Esophagus squamous epithelium (tissue), 5 donors: ENCODE measurements at places on chromosomes 13 and 19. TPM values are rescaled to one million over a fixed set of nuclear protein-coding genes. Genes with fewer than 3 reads are reported as not detected.

GRCh38 chr19:45681391-45682015 lies 10.2 kb downstream of the SNRPD2 start:
- peak overlapping the region; percentile 85 for H3K27ac ChIP-seq
- peak; percentile 35 for DNase-seq
- H3K4me1 ChIP-seq = peaks cover 15% of the 10 kb centered on the region
- peak overlapping the region; percentile 36 for H3K4me3 ChIP-seq
- no peaks in the 10 kb centered on the region for H3K27me3 ChIP-seq

DNA sequence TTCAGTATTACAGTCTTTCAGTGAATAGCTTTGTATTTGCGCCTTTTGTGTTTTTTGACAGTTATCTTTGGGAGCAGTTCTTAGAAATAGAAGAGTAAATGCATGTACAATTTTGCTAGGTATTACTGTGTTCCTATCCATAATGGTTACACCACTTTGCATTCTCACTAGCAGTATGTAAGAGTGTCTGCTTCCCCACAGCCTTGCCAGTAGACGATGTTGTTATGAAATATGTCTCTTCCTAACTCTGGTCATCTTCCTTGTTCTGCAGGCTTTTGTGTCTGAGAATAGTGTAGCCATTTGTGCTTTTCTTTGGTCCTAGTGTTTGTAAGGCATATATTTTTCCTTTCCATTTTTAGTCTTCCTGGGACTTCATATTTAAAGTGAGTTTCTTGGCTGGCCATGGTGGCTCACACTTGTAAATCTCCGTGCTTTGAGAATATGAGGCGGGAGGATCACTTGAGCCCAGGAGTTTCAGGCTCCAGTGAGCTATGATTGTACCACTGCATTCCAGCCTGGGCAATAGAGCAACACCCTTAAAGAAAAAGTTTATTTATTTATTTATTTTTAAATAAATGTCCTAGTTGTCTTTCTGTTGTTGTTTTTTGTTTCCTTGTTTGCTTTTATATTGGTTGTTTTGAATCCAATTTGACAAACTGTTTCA lies 140.3 kb downstream of the PDS5B start:
- H3K27ac ChIP-seq = no peak overlapping the region
- no peaks in the 10 kb centered on the region for H3K27me3 ChIP-seq
- DNase-seq = no peak

GRCh38 chr13:110387451-110388107 lies 80.5 kb downstream of the COL4A2 start:
- H3K27me3 ChIP-seq = no peaks in the 10 kb centered on the region
- no peak for DNase-seq
- H3K36me3 ChIP-seq = no peaks in the 10 kb centered on the region
- H3K27ac ChIP-seq = peak overlapping the region; percentile 84
- peak overlapping the region; percentile 4 for H3K4me3 ChIP-seq

GRCh38 chr13:50459046-50459445 lies 384.4 kb downstream of the DLEU7 start:
- H3K4me1 ChIP-seq = peaks cover 15% of the 10 kb centered on the region
- H3K27ac ChIP-seq = no peak overlapping the region
- no peaks in the 10 kb centered on the region for H3K36me3 ChIP-seq

DNA sequence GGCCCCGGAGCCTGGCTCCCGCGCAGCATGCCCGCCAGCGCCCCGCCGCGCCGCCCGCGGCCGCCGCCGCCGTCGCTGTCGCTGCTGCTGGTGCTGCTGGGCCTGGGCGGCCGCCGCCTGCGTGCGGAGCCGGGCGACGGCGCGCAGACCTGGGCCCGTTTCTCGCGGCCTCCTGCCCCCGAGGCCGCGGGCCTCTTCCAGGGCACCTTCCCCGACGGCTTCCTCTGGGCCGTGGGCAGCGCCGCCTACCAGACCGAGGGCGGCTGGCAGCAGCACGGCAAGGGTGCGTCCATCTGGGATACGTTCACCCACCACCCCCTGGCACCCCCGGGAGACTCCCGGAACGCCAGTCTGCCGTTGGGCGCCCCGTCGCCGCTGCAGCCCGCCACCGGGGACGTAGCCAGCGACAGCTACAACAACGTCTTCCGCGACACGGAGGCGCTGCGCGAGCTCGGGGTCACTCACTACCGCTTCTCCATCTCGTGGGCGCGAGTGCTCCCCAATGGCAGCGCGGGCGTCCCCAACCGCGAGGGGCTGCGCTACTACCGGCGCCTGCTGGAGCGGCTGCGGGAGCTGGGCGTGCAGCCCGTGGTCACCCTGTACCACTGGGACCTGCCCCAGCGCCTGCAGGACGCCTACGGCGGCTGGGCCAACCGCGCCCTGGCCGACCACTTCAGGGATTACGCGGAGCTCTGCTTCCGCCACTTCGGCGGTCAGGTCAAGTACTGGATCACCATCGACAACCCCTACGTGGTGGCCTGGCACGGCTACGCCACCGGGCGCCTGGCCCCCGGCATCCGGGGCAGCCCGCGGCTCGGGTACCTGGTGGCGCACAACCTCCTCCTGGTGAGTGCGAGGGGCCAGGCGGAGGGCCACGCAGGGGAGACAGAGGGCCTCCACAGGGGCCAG lies at the start of gene KL:
KL (plus strand) TSS at position 10 of the 909 bp plus-strand sequence; CDS start at position 28, 18 bp downstream.
- H3K36me3 ChIP-seq = no peaks in the 10 kb centered on the region
- H3K27me3 ChIP-seq = no peaks in the 10 kb centered on the region
- peaks cover 7% of the 10 kb centered on the region for H3K4me1 ChIP-seq
- H3K4me3 ChIP-seq = peak within 1 kb of the TSS; percentile 31

GRCh38 chr19:53883231-53883661 lies 1.2 kb downstream of the PRKCG start:
- no peak overlapping the region for H3K27ac ChIP-seq
- no peaks in the 10 kb centered on the region for H3K36me3 ChIP-seq
- H3K4me1 ChIP-seq = peaks cover 39% of the 10 kb centered on the region
- DNase-seq = no peak
- H3K4me3 ChIP-seq = no peak overlapping the region

- H3K4me3 ChIP-seq = peak overlapping the region; percentile 31
- no peaks in the 10 kb centered on the region for H3K4me1 ChIP-seq
- H3K36me3 ChIP-seq = no peaks in the 10 kb centered on the region
- DNase-seq = no peak
- H3K27me3 ChIP-seq = no peaks in the 10 kb centered on the region
- peak overlapping the region; percentile 28 for H3K27ac ChIP-seq
Measured at GRCh38 chr13:24252136-24252535, 57.2 kb upstream of the C1QTNF9 start.

DNA sequence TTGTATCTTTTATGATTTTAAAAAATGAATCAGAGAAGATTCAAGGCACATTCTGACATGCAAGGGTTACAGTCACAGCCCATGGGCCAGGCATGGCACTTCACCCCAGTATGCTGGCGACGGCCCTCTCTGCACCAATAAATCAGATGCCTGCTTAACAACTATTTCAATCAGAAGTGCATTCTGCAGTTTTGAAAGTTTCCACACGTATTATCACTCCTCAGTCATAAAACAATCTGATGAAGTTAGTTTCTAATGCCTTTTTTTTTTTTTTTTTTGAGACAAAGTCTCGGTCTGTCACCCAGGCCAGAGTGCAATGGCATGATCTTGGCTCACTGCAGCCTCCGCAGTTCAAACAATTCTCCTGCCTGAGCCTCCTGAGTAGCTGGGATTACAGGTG lies 28.3 kb upstream of the FFAR2 start:
- DNase-seq = no peak
- H3K4me1 ChIP-seq = no peaks in the 10 kb centered on the region
- peaks cover 69% of the 10 kb centered on the region for H3K27me3 ChIP-seq
- no peaks in the 10 kb centered on the region for H3K36me3 ChIP-seq
- no peak overlapping the region for H3K4me3 ChIP-seq
- H3K27ac ChIP-seq = no peak overlapping the region

GRCh38 chr19:47357788-47358680 lies 8.9 kb downstream of the DHX34 start:
- DNase-seq = no peak
- H3K4me1 ChIP-seq = no peaks in the 10 kb centered on the region
- H3K27me3 ChIP-seq = no peaks in the 10 kb centered on the region
- peaks cover 58% of the 10 kb centered on the region for H3K36me3 ChIP-seq
- no peak overlapping the region for H3K4me3 ChIP-seq

DNA sequence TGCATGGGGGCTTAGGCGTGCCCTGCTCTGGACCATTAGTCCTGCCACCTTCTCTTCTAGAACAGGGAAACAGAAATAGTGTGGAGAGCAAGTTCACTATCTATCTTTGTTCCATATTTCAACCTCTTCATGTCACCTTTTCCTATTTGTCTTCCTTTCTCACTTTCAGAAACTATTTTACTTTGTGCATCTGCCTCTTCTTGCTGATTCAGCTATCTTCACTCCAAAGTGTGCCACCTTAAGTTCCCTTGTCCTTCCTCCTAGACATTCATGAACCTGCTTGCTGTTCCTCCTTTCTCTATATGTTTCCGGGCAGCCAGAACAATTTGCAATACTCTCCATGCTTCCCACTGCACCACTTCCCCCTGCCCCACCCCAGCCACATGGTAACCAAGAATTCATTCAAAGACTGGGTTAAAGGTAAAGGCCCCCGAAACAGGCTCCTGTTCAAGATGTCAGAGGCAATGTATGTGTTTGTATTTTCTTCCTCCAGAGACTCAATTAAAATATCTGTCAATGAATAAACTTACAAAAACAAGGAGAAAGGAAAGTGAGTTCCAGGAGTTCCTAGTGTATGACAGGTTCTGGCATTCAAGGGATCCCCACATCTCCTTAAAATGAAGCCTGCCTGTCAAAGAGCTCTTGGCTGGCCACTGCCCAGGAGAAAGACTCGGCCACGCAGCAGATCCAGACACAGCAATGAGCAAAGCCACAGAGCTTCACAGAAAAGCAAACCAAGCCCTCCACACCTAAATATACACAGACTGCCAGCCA lies 268.1 kb downstream of the DNAJC15 start:
- H3K27ac ChIP-seq = no peak overlapping the region
- H3K27me3 ChIP-seq = no peaks in the 10 kb centered on the region
- H3K4me3 ChIP-seq = no peak overlapping the region
- no peaks in the 10 kb centered on the region for H3K4me1 ChIP-seq

Gene MEDAG
- total RNA-seq = 9.8 TPM

Gene POU2F2
- not detected for total RNA-seq

Gene TMEM59L
- 0.18 TPM for total RNA-seq

Gene ACER1
- 8.1 TPM for total RNA-seq

Gene RNF17
- 0.38 TPM for total RNA-seq

Gene PNMA8A
- not detected for total RNA-seq

Gene TTC9B
- total RNA-seq = not detected

Gene UHRF1
- 12.2 TPM for total RNA-seq

Gene FUT2
- total RNA-seq = 42.1 TPM

Gene ATP1A3
- 0.19 TPM for total RNA-seq
